NCI-H774 (cell line): ENCODE measurements at places on chromosomes 12 and 14.

DNA sequence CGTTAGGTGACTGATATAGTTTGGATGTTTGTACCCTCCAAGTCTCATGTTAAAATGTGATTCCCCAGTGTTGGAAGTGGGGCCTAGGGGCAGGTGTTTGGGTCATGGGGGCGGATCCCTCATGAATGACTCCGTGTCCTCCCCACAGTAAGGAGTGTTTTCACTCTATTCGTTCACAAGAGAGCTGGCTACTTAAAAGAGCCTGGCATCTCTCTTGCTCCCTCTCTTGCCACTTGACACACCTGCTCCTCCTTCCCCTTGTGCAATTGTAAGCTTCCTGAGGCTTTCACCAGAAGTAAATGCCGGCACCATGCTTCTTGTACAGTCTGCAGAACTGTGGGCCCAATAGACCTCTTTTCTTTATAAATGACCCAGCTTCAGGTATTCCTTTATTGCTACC is 2.6 kb downstream of the IFI27L2 start:
- no peak for DNase-seq

GRCh38 chr14:44732144-44732543 is 225.1 kb upstream of the FSCB start:
- DNase-seq: no peak

DNA sequence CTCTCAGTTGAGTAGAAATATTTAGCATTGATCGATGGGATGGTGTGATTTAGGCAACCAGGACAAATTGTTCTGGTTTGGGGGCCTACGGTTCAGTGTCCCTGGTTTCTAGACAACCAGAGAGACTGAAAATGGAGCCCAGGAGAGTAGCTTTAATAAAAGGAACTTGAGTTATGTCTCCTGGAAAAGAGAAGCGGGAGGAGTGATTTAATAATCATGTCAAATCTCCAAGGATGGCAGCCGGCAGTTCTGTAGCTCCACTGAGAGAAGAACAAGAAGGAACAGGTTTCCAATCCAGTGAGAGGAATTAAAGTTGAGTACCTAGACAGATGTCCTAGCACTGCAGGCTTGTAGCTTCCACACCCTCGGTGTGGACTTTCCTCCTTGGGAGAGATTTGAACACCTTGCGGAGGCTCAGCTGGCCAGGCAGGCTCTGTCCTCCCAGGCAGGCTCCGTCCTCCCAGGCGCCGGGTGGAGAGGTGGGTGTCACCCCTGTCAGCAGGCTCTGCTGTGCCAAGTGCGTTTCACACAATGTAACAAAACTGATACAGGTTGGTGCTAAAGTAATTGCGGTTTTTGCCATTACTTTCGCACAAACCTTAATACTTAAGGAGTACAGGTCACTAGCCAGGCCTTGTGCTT is 45.9 kb downstream of the SLC6A12 start:
- DNase-seq: no peak

DNA sequence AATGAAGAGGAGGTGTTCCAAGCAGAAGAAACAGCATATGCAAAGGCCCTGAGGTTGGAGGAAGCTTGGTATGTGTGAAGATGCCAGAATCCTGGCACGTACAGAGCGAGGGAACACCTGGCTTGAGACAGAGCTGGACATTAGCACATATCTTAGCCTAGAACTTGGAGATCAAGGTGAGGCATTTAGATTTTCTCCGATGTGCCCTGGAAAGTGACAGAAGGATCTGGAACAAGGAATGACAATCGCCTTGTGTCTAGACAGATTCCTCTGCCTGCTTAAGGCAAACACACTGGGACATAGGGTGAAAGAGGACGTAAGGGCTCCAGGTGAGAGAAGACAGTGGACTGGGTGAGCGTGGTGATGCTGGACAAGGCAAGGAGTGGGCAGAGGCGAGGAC is 32.2 kb upstream of the NOS1 start:
- no peak for DNase-seq

GRCh38 chr12:53198486-53199110 is 8.5 kb downstream of the ITGB7 start:
- DNase-seq: no peak

DNA sequence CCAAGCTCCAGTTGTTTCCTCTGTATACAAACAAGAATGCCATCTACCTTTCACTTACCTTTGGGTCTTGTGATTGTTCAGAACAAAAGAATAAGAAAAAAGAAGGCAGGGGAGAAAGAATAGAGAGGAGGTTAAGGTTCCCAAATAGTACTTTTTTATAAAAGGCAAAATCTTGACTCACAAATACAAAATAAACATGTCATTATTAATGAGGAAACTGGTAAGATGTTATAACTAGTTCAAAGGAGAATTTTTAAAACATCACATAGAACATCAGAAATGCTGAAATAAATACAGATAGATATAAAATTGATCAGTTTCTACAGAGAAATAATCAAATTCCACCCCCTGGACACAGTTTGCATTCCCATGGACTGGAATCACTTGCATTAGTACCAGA is 446.7 kb upstream of the CCDC196 start:
- no peak for DNase-seq

DNA sequence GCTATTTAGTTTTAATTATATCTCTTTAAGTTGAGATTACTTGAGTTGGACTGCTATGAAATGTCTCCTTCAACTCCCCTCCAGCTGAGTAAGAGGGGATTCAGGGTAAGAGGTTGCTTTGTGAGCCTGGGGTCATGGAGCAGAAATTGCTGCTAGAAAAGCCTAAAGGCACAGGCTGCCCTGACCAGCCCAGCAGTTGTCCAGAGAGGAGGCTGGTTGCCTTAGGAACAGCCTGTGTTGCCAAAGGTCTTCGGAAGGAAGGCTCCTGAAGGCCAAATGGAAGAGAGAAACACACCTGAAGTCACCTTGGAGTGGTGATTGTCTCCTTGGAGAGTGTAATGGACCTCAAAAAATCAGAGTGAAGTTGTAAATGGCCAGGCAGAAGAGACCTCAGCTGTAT is 235.5 kb upstream of the PDE3A start:
- no peak for DNase-seq

GRCh38 chr12:6962285-6963015 is 8.0 kb downstream of the PHB2 start:
- peak; percentile 85 for DNase-seq
